ENCODE measurements at places on chromosomes 13 and 19.
A peak's percentile ranks its signal among the peaks of the same experiment; 100 is the strongest.

DNA sequence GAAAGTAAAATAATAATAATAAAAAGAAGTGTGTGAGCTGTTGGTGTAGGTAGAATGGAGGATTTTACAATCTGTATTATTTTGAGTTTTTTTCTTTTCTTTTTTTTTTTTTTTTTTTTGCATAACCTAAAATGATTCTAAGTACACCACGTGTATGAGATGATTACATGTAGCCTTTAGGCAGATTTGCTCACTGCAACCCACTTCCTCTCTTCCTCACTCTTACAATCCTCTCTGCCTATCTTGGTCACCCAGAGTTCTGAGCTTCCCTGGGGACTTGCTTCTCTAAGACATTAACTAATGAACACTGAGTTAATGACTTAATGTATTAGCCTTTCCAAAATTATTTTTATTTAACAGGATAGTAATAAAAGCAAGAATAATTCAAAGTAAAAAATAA, 1169.6 kb downstream of the EFNB2 start:
- no peak for DNase-seq

GRCh38 chr19:15466851-15467733, 2.7 kb upstream of the RASAL3 start:
- DNase-seq = peak; percentile 4

DNA sequence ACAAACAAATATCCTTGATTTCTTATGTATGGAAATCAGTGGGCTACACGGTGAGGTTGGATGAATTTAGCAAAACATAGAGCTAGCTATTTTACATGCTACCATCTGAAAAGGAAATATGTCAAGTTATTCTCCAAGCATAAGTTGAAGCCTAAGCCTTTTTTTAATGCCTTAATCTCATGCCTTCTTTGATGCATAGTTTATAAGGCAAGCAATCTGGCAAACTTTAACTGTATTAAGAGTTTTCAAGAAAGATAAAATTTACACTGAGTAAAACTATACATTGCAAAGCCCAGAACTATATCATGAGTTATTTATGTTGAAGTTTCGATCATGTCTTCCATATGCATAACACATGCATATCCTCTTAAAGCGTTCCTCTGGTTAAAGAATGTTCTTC, 85.0 kb upstream of the ATXN8OS start:
- no peak for DNase-seq

DNA sequence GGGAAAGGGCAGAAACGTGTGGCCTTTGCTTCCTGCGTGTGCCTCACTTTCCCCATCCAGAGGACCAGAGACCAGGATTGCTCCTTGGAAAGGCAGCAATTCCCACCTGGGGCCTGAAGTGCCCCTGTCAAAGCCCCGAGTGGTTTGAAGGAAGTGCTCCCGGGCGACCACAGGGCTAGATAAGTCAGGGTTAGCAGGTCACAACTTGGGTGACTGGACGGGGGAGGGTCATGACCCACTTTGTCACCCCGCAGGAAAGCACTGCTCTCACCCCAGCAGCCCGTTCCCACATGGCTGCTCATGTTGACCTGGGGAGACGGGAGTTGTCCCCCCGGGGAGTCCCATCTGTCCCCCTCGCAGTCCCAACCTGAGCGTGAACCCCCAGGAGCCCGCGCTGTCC, 459 bp downstream of the PRAM1 start:
- no peak for DNase-seq

- no peak for DNase-seq
Measured at GRCh38 chr13:113527272-113527958, 36.9 kb upstream of the DCUN1D2 start.

- peak; percentile 88 for DNase-seq
Measured at GRCh38 chr19:47305309-47305751, 4.3 kb upstream of the C5AR1 start.

- peak; percentile 7 for DNase-seq
Measured at GRCh38 chr13:109870696-109871370, 84.5 kb upstream of the IRS2 start.

DNA sequence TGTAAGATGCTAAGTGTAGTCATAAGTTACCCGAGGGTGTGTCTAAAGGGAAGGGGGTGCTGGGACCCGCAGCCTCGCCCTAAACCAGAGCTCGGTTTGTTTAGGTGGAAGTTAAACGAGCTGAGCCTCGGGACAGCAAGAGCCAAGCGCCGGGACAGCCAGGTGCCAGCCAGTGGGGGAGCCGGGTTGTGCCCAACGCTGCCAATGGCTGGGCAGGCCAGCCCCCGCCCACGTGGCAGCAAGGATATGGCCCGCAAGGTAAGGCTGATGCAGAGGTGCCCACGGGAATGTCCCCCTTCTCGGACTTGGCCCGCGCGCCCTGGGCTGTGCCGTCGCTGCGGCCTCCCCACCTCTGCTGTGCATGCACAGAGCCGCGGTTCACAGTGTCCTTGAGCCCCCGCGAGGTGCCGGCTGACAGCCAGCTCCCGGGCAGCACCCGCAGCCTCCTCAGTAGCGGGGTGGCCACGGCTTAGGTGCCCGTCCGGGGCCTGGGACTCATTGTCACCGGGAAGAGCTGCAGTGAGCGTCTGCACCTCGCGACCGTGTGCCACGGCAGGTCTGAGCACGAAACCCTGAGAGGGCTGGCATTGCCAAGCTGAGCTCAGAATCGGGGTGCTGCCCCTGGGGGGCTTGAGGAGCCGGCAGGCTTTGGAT, 9.3 kb upstream of the RPS15 start:
- no peak for DNase-seq

GRCh38 chr19:29531458-29532025, 5.7 kb downstream of the VSTM2B start:
- no peak for DNase-seq

DNA sequence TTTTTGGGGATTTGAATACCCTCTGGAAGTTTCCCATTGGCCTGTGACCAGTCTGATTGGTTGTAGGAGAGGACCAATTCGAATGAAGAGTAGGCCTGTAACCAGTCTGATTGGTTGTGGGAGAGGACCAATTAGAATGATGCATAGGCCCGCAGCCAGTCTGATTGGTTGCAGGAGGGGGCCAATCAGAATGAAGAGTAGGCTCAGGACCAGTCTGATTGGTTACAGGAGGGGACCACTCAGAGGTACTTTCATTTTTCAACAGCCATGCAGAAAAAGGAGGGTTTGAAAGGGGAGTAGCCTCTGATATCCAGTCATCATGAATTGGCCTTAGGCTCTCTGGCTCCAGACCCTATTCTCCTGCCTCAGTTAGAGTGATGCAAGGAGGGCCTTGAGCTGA, 30.4 kb upstream of the SLC1A5 start:
- no peak for DNase-seq

GRCh38 chr13:28449826-28450773, 44.8 kb downstream of the FLT1 start:
- DNase-seq = no peak

GRCh38 chr13:102049853-102050252, 352.0 kb downstream of the FGF14 start:
- no peak for DNase-seq

GRCh38 chr19:1566392-1567115, 1.6 kb downstream of the MEX3D start:
- DNase-seq = peak; percentile 52

- no peak for DNase-seq
Measured at GRCh38 chr13:67292886-67293285, 62.8 kb upstream of the PCDH9 start.

DNA sequence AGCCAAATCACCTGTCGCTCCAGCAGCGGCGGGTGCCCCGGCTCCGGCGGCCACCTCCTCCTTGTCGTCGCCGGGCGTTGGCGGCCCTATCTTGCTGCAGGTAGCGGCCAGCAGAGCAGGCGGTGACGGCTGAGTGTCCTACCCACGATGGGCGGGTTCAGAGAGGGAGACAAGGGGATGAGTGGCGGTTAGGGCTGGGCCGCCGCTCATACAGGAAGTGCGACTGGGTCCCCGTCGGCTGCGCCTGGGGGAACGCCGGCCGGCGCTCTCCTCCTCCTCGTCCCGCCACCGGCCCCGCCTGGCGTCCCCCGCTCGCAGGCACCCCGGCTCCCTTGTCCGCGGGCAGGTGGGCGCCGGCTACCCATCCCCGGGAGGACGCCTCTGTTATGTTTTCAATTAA, 1692.0 kb downstream of the SLITRK5 start:
- no peak for DNase-seq

DNA sequence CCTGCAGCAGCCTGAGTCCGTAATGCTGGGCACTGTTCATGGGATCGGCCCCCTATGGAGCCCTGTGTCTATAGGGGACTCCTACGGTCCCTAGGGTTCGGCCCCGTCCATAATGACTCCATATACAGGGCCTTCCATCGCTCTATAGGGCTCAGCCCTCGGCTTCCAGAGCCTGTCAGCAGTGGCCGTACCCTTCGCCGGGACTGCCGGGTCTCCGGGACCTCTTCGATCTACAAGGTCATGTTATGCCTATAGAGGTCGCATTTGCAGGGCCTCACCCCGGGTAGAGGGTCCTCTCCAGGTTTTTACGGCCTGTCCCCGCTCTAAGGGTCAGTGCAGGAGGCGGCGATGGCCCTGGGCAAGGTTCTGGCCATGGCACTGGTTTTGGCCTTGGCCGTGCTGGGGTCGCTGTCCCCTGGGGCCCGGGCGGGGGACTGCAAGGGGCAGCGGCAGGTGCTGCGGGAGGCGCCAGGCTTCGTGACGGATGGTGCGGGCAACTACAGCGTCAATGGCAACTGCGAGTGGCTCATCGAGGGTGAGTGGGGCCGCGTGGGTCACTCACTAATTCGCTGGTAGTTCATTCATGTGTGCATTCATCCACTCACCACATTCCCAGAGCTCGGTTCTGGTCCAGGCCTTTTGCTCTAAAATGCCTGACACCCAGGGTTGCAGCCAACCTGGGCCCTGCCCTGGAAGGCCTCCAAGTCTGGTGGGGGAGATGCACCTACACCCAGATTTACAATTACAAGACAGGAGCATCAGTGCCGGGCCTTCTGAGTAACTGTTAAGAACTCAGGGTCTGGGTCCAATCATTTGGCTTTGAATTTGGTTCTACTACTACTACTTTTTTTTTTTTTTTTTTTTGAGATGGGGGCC, 699 bp downstream of the MEGF8 start:
- no peak for DNase-seq

All from renal cortical epithelial cell (primary cell).